Stomach (tissue), 19 donors: ENCODE measurements at places on chromosomes 6 and 20. TPM values are rescaled to one million over a fixed set of nuclear protein-coding genes. Genes with fewer than 3 reads are reported as not detected.

Gene OR2J3
- not detected for total RNA-seq

Gene TRIM38
- 10.8 TPM for total RNA-seq

DNA sequence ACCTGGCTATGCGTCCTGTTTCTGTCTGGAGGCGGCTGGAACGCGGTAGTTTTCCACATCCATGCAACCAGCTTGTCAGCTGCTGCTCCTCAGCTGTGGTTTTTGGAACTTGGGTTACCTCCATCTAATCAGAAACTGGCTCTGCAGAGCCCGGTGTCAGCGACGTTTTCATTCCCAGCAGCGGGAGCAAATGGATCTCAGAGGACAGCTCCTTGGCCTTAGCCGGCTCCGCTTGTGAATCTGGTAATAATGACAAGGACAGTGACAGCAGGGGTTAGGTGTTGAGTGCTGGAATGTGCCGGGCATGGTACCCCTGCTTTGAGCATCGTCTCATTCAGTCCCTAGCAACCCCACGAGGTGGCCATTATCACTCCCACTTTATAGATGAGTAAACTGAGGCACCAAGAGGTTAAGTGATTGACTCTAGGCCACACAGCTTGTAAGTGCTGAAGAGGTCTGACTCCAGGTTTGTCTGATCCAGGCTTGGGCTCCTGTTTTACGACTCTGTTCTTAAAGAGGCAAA lies 1.3 kb downstream of the SLCO4A1 start:
- H3K36me3 ChIP-seq, result no peaks in the 10 kb centered on the region
- DNase-seq, result no peak
- peak overlapping the region; percentile 62 for H3K4me3 ChIP-seq
- H3K4me1 ChIP-seq, result peaks cover 73% of the 10 kb centered on the region
- H3K27ac ChIP-seq, result peak overlapping the region; percentile 84
- peaks cover 5% of the 10 kb centered on the region for H3K27me3 ChIP-seq

DNA sequence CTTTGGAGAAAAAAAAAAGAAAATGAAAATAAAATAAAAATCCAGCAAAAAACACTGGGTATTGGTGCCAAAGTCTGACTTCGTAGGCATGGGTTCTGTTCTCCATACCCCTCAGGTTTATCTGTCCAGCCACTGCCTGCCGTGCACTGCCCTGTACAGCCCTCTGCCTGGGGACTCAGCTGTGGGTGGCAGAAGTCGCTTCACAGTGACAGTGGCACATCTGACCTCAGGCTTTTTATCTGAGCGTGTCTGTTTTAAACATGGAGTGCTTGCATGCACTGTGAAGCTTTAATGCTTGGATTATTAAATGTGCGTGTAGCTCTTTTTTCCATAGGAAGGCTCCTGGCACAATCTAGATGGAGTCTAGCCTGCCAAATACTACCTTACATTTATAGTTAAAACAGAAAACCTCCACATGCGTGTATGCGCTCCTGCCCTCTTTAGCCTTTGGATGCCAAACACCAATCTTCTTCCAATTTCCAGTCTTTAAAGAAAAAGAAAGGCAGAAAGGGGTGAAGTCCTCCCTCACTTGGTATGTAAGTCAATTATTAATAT lies 375.5 kb downstream of the UTRN start:
- no peaks in the 10 kb centered on the region for H3K27me3 ChIP-seq
- no peak for DNase-seq
- no peaks in the 10 kb centered on the region for H3K36me3 ChIP-seq

- DNase-seq, result no peak
- H3K36me3 ChIP-seq, result no peaks in the 10 kb centered on the region
- H3K27ac ChIP-seq, result no peak overlapping the region
Observed at GRCh38 chr6:150361876-150362275, 6.9 kb upstream of the IYD start.

DNA sequence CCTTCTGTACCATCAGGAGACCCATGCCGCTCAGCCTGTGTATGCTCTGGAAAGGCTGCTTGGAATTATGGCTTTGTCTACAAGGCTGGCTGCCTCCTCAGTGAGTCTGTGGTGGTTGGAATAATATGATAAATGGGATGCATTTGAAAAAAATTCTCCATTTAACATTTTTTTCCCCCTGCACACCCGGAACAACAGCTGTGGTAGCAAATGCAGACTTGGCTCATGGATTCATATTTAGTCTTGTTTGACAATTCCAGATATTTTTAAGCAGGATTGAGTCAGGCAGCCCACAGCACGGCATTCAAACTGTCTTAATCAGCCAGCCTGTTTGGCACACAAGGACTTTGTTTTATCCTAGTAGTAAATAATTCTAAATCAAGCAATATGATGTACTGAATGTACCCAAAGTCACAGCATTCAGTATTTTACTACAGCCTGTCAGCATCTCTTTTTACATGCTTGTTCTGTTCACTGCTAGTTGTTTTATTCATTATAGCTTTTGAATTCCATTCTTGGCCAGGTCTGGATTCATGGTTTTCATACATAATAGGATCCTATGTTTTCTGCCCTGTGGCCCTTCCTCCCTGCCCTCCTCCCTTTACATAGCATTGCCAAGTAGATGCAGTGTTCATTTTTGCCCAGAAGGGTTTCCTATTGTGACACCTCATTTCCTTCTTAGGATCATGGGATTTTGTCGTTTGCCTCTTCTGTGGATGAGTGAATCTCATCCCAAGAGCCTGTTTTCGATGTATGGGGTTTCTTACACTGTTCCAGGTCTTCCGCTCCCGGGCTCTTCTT lies 68.1 kb downstream of the LRRC1 start:
- no peak for DNase-seq
- H3K27ac ChIP-seq, result peak overlapping the region; percentile 5
- no peaks in the 10 kb centered on the region for H3K36me3 ChIP-seq
- no peaks in the 10 kb centered on the region for H3K27me3 ChIP-seq
- H3K4me3 ChIP-seq, result no peak overlapping the region

GRCh38 chr6:32937230-32937633 lies 3.6 kb downstream of the HLA-DMB start:
- no peak overlapping the region for H3K27ac ChIP-seq
- H3K27me3 ChIP-seq, result no peaks in the 10 kb centered on the region
- H3K4me1 ChIP-seq, result no peaks in the 10 kb centered on the region

DNA sequence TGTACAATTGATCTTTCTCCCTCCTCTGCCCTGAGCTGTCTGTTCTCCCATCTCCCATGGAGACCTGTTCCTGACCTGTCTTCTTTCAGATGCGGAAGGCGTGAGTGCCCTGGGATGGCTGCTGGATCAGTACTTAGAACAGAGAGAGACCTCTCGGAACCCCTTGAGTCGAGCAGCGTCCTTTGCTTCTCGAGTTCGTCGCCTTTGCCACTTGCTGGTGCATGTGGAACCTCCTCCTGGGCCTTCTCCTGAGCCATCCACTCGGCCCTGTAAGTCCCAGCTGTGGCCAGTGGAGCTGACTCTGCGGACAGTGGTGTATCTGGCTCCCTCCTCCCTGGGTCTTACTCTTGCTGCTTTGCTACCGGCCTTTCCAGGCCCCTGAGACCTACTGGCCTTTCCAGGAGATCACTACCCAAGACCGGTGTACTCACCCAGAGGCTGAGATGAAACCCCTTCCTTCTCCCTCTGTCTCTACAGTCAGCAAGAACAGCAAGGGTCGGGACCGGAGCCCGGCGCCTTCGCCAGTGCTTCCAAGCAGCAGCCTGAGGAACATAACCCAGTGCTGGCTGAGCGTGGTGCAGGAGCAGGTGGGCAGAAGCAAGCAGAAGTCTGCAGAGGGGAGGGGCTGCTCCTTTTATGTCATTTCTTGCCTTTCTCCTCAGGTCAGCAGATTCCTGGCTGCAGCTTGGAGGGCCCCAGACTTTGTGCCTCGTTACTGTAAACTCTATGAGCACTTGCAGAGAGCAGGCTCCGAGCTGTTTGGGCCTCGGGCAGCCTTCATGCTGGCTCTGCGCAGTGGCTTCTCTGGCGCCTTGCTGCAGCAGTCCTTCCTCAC lies 22.5 kb downstream of the CUL9 start:
- no peak for DNase-seq
- no peak overlapping the region for H3K27ac ChIP-seq
- H3K4me1 ChIP-seq, result no peaks in the 10 kb centered on the region
- H3K27me3 ChIP-seq, result no peaks in the 10 kb centered on the region
- peaks cover 71% of the 10 kb centered on the region for H3K36me3 ChIP-seq
- H3K4me3 ChIP-seq, result no peak overlapping the region

- DNase-seq, result no peak
- H3K27ac ChIP-seq, result no peak overlapping the region
- no peak overlapping the region for H3K4me3 ChIP-seq
- H3K4me1 ChIP-seq, result no peaks in the 10 kb centered on the region
- H3K36me3 ChIP-seq, result no peaks in the 10 kb centered on the region
- no peaks in the 10 kb centered on the region for H3K27me3 ChIP-seq
Observed at GRCh38 chr6:123434186-123434585, 202.6 kb downstream of the TRDN start.

DNA sequence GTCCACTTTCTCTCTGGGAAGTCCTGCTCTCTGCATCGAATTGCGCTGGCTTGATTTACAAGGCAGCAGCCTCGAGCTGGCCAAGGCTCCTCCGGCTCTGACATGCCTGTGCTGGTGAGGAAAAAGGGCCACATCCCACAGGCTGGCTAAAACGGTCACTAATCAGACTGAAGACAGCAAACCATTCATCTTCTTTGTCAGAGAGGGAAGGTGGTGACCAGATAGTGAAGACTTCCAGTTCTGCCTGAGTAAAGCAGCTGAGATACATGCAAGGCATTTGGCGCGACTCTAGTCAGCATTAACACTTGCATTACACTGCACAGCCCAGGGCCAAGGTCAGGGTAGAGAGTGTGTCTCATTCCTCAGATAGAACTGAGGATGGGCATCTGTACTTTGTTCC lies 203.2 kb upstream of the MAP3K7 start:
- no peaks in the 10 kb centered on the region for H3K4me1 ChIP-seq
- no peaks in the 10 kb centered on the region for H3K36me3 ChIP-seq
- no peak overlapping the region for H3K4me3 ChIP-seq
- no peaks in the 10 kb centered on the region for H3K27me3 ChIP-seq

DNA sequence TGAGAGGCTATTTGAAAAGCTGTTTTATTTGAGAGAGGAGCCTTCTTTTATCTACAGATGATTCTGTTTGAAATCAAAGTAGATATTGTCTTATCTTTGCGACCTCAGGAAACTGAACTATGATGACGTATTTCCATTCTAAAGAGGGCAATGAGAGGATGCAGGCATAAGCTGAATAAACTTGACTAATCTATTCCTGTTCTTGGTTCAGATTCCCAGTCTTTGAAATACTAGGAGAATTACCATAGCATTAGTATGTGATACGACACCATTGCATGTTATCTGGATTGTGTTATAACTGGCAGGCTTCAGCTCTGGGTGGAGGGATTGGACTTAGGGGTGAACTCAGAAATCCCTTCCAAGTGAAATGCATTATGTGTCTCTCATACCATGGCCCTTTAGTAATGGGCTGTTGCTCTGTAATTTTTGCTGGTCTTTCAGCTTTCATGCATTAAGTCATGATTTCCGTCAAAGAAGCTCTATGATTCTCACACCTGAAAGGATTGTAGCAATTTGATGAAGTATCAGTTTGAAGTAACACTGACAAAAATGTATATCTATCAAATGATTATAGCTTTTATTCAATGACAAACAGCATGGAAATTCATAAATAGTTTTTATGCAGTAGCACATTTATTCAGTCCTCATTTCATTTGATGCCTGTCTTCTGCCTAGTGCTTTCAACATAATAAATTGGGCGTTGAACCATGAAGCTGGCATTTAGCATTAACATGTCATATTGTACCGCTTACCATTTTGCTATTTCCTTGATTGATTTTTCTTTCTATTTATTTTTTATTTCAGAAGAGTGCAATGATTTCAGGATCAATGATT lies 138.4 kb upstream of the SPACA1 start:
- no peak for DNase-seq
- H3K27ac ChIP-seq, result no peak overlapping the region
- no peaks in the 10 kb centered on the region for H3K36me3 ChIP-seq
- no peak overlapping the region for H3K4me3 ChIP-seq
- no peaks in the 10 kb centered on the region for H3K4me1 ChIP-seq

DNA sequence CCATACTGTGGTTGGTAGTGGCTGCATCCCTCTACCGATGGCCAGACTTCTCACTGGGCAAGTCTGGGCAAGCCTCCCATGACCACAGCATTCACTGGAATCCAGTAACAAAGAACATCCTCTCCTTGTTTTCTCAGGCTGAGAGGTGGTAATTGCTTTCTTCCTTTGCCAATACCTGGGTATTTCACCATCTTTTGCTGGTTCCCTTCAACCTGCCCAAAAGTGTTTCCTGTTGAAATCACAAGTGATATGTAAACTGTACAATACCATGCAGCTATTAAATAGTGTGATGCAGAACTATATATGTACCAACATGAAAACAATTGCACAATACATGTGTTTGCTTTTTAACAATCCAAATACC lies at the start of gene PTCHD4:
Gene PTCHD4, minus strand, starts transcription at position 55 of the 364 bp plus-strand sequence. CDS start 42,240 bp downstream, outside the sequence.
- no peak within 1 kb of the TSS for H3K27ac ChIP-seq
- no peaks in the 10 kb centered on the region for H3K4me1 ChIP-seq
- DNase-seq, result no peak
- H3K4me3 ChIP-seq, result no peak within 1 kb of the TSS
- H3K36me3 ChIP-seq, result no peaks in the 10 kb centered on the region

DNA sequence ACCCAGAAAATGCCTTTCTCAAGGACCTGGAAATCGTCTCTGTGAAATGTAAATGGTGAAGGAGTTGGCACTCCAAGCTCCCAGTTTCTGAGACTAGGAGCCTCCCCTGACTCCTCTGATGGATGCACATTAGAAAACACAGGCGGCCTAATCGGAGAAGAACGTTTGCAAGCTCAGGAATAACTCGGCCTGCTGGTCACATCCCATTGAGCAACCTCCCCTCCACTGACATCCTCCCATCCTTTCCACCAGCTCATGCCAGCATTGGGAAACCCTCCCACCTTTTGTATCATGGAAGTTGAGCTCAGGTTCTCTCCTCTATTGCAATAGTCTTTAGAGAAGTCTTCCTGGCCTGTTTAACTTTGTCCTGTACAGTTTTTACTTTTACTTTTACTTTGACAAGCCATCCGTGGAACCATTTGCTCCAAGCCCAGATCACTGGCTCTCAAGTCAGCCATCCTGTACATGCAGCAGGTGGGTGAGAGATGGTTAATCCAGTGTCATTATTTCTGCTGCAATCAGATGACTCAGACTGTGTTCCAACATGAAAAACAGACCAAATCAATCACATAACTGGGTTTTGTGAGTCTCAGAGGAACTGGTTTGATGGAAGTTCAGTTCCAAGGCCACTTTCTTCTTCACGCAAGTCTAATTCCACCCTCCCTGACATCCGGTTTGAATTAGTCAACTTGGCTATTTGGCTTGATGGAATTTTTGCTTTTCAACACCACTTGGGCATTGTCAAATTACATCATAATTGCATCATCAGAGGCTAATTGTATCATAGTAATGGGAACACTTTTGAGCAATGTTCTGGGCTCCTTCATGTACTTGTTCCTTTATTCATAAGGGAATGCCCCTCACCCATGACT lies 619.4 kb upstream of the CDH4 start:
- H3K36me3 ChIP-seq, result no peaks in the 10 kb centered on the region
- no peaks in the 10 kb centered on the region for H3K27me3 ChIP-seq
- H3K4me1 ChIP-seq, result no peaks in the 10 kb centered on the region
- H3K4me3 ChIP-seq, result no peak overlapping the region
- DNase-seq, result no peak
